ENCODE measurements at places on chromosomes 6 and 20. TPM values are rescaled to one million over a fixed set of nuclear protein-coding genes. Genes with fewer than 3 reads are reported as not detected.

The MYL9 gene
- total RNA-seq: 11.6 TPM

The CD93 gene
- 442 TPM for total RNA-seq

The UNC5CL gene
- total RNA-seq: not detected

The MOG gene
- total RNA-seq: not detected

The MLIP gene
- total RNA-seq: 13.5 TPM

The BMP5 gene
- total RNA-seq: not detected

The HLA-DRB5 gene
- 0.19 TPM for total RNA-seq

The BHLHE23 gene
- not detected for total RNA-seq

The MCM8 gene
- total RNA-seq: 8.3 TPM

The RIPOR3 gene
- total RNA-seq: under 0.01 TPM

The IPCEF1 gene
- total RNA-seq: 0.09 TPM

The TREM2 gene
- total RNA-seq: not detected

The SS18L1 gene
- 9.8 TPM for total RNA-seq

The OR2B6 gene
- not detected for total RNA-seq

The SOX18 gene
- total RNA-seq: 16.0 TPM

The MAP1LC3A gene
- 14.9 TPM for total RNA-seq

Data from endothelial cell of coronary artery (primary cell).